ENCODE measurements at places on chromosomes 13 and 19. TPM values are rescaled to one million over a fixed set of nuclear protein-coding genes. Genes with fewer than 3 reads are reported as not detected.

The ZNF653 gene
- total RNA-seq, result 11.2 TPM

The NLRP7 gene
- total RNA-seq, result 7.6 TPM

The ZNF324 gene
- total RNA-seq, result 27.1 TPM

The ZNF154 gene
- total RNA-seq, result 5.6 TPM

The KLF5 gene
- total RNA-seq, result 50.6 TPM

The CLASRP gene
- total RNA-seq, result 162 TPM

The KLF1 gene
- not detected for total RNA-seq

The PPP1R13L gene
- 60.3 TPM for total RNA-seq

The CGB1 gene
- not detected for total RNA-seq

The ZNF175 gene
- 9.0 TPM for total RNA-seq

DNA sequence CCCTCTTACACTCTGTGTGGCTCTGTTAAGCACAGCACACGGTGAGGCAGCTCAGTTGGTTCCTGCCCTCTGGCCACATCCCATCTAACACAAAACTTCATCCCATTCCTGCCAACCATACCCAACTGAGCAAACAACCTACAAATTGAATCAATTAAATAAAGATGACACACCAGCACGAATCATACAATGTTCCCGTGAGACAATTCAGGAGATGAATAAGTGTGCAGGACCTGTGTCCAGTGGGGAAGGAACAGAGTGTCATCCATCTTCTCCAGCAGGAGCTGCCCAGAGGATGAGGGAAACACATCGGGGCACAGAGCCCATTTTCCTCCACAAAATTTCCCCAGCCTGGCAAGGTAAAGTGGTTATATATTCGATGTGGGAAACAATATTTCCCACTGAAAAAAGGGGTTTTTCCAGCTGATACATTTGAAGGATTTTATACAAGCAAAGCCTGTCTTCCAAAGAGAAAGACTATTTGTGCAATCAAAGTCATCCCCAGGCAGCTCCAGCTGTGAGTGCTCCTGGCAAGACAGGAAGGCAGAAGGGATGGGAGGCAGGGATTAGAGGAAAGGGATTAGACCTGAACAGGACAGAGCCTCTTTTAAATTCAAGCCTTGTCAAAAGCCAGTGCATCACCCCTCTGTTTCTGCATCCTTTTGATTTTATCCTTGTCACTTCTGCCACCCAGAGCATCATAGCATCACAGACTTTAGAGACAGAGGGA, 240.2 kb downstream of the LHFPL6 start:
- H3K4me3 ChIP-seq, result no peak overlapping the region
- no peak overlapping the region for H3K27ac ChIP-seq
- no peaks in the 10 kb centered on the region for H3K4me1 ChIP-seq
- no peak for DNase-seq

- no peaks in the 10 kb centered on the region for H3K27me3 ChIP-seq
- H3K4me3 ChIP-seq, result no peak overlapping the region
- no peaks in the 10 kb centered on the region for H3K4me1 ChIP-seq
- no peaks in the 10 kb centered on the region for H3K36me3 ChIP-seq
Measured at GRCh38 chr13:59414006-59414405, 749.7 kb downstream of the DIAPH3 start.

GRCh38 chr19:2464389-2464788, 7.6 kb upstream of the LMNB2 start:
- DNase-seq, result no peak
- H3K4me3 ChIP-seq, result no peak overlapping the region
- no peaks in the 10 kb centered on the region for H3K36me3 ChIP-seq
- peaks cover 11% of the 10 kb centered on the region for H3K4me1 ChIP-seq
- no peaks in the 10 kb centered on the region for H3K27me3 ChIP-seq
- no peak overlapping the region for H3K27ac ChIP-seq

DNA sequence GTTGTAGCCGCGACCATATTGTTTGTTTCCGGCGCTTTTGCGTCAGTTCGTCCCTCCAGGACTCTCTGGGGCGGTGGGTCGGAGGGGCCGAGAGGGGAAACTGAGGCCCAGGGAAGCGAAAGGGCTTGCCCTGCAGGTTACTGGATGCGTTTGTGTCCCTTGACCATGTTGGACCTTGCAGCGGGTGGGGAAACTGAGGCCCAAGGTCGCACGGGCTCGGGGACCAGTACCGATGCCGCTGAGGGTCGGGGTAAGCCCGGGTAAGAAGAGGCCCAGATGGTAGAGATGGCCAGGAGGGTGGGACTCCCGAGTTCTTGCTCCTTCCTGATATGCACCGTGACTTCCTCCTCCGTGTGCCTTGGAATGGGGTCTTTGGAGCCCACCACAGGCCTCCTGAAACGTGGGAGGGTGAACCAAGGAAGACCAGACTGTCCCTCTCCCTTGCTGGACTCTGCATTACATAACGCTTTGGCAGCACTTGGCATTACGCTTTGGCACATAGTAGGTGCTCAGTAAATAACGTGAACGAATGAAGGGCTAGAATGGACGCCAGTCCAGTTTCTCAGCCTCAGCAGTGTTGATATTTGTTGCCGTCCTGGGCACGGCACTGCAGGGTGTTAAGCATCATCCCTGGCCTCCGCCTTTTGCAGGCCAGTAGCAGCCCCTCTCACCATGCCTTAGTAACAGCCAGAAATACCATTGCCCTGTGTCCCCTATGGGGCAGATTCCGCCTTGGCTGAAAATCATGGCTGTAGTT, 743 bp downstream of the CHAF1A start:
- peak overlapping the region; percentile 96 for H3K4me3 ChIP-seq
- DNase-seq, result no peak
- H3K27me3 ChIP-seq, result no peaks in the 10 kb centered on the region
- H3K27ac ChIP-seq, result peak overlapping the region; percentile 97

GRCh38 chr19:4891066-4891465, 11.6 kb downstream of the ARRDC5 start:
- DNase-seq, result no peak
- H3K4me1 ChIP-seq, result no peaks in the 10 kb centered on the region
- H3K36me3 ChIP-seq, result no peaks in the 10 kb centered on the region
- no peak overlapping the region for H3K4me3 ChIP-seq

- H3K27ac ChIP-seq, result no peak overlapping the region
- DNase-seq, result no peak
- H3K36me3 ChIP-seq, result no peaks in the 10 kb centered on the region
- H3K4me1 ChIP-seq, result no peaks in the 10 kb centered on the region
- H3K27me3 ChIP-seq, result no peaks in the 10 kb centered on the region
Measured at GRCh38 chr13:22189176-22190048, 518.5 kb downstream of the FGF9 start.

DNA sequence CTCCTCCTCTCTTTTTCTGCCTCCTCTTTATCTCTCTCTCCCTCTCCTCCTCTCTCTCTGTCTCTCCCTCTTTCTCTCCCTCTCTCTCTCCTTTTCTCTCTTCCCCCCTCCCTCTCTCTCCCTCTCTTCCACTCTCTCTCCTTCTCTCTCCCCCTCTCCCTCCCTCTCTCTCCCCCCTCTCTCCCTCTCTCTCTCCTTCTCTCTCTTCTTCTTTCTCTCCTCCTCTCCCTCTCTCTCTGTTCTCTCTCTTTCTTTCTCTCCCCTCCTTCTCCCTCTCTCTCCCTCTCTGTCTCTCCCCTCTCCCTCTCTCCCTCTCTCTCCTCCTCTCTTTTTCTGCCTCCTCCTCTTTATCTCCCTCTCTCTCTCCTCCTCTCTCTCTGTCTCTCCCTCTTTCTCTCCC, 197.4 kb downstream of the UQCRFS1 start:
- H3K27ac ChIP-seq, result no peak overlapping the region
- no peaks in the 10 kb centered on the region for H3K36me3 ChIP-seq
- H3K27me3 ChIP-seq, result no peaks in the 10 kb centered on the region
- no peak for DNase-seq

- no peak overlapping the region for H3K27ac ChIP-seq
- no peak for DNase-seq
- H3K4me3 ChIP-seq, result no peak overlapping the region
- no peaks in the 10 kb centered on the region for H3K27me3 ChIP-seq
- H3K36me3 ChIP-seq, result no peaks in the 10 kb centered on the region
Measured at GRCh38 chr13:51767100-51767499, 36.9 kb downstream of the DHRS12 start.

GRCh38 chr13:84249463-84249862, 367.2 kb upstream of the SLITRK1 start:
- no peak overlapping the region for H3K27ac ChIP-seq
- no peak overlapping the region for H3K4me3 ChIP-seq
- DNase-seq, result no peak
- H3K36me3 ChIP-seq, result no peaks in the 10 kb centered on the region
- H3K4me1 ChIP-seq, result no peaks in the 10 kb centered on the region
- no peaks in the 10 kb centered on the region for H3K27me3 ChIP-seq

- H3K36me3 ChIP-seq, result no peaks in the 10 kb centered on the region
- H3K4me3 ChIP-seq, result no peak overlapping the region
- H3K27me3 ChIP-seq, result no peaks in the 10 kb centered on the region
Measured at GRCh38 chr19:29777781-29778309, 33.9 kb upstream of the CCNE1 start.

- no peaks in the 10 kb centered on the region for H3K27me3 ChIP-seq
- H3K36me3 ChIP-seq, result no peaks in the 10 kb centered on the region
- H3K4me3 ChIP-seq, result no peak overlapping the region
Measured at GRCh38 chr19:5298471-5298901, 42.1 kb downstream of the PTPRS start.

DNA sequence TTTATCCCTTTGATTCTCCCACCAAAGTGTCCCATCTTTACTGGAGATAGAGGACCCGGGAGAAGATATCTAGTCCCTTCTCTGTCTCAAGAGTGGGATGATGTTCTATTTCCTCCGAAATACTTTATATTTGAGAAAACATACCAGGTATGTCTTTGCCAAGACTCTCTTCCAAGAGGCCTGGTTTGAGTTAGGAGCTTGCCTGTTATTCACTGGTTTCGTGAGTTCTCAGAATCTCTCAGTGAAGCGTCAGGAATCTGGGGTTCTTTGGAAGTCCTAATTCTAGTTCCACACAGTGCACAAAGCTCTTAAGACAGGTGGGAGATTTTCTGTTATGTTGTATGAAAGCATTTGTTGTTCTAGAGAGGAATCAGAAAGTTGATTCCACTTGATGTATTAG, 182.0 kb downstream of the DNAJC15 start:
- no peaks in the 10 kb centered on the region for H3K36me3 ChIP-seq
- H3K4me1 ChIP-seq, result no peaks in the 10 kb centered on the region
- no peaks in the 10 kb centered on the region for H3K27me3 ChIP-seq
- H3K27ac ChIP-seq, result no peak overlapping the region

DNA sequence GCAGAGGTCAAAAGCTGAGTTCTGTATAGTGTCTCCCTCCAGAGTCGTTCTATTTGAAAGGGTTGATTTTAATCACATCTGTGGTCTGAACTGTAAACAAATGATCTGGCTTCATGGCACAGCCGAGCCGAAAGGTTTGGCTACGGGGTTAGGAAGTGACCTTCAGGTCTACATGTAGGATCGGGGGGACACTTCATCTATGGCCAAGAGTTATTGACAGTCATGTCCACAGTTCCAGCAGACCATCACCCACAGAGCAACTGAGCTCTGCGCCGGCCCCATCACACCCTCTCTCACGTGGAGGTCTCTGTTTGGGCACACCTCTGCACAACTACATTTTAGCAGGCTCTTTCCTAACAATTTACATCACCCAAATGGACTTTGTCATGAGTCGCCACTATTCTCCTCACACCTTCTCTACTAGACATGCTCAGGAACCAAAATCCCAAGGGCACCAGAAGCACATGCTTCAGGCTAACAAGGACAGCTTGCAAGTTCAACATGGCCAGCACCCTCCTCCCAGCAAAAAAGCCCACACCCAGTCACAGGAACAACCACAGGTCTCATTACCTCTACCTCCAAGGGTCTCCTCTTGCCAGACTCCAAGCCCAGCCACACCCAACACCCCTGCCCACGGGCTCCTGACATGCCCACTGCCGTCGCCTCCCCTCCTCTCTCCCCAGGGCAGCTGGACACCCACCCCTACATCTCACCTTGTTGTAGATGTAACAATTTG, 36.1 kb upstream of the EPHX3 start:
- peaks cover 17% of the 10 kb centered on the region for H3K36me3 ChIP-seq
- H3K27ac ChIP-seq, result peak overlapping the region; percentile 14
- no peaks in the 10 kb centered on the region for H3K27me3 ChIP-seq
- H3K4me3 ChIP-seq, result no peak overlapping the region

DNA sequence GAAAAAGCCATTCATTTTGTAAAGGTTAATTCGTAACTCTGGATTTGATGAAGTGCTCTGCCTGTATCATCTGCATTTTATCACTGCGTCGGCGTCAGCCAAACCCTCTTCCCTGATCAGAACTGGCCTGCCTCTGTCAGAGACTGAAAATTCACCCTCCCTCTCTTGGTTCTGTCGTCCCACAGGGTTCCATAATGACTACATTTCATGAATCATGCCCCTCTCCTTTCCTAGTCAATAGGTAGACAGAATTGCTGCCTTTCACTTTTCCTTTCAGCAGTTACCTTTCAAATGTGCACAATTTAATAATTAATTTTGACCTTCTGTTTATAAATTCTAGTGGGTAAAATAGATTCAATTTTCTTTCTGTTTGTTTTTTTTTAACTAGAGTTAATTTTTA, 423.4 kb downstream of the RFC3 start:
- H3K36me3 ChIP-seq, result no peaks in the 10 kb centered on the region
- no peaks in the 10 kb centered on the region for H3K4me1 ChIP-seq
- H3K4me3 ChIP-seq, result no peak overlapping the region
- H3K27ac ChIP-seq, result no peak overlapping the region
- no peaks in the 10 kb centered on the region for H3K27me3 ChIP-seq

- H3K4me3 ChIP-seq, result no peak overlapping the region
- DNase-seq, result no peak
Measured at GRCh38 chr13:48018637-48019036, 17.6 kb upstream of the SUCLA2 start.

- DNase-seq, result peak; percentile 90
- H3K27ac ChIP-seq, result peak within 1 kb of the TSS; percentile 79
- H3K36me3 ChIP-seq, result no peaks in the 10 kb centered on the region
- H3K4me1 ChIP-seq, result peaks cover 4% of the 10 kb centered on the region
- H3K27me3 ChIP-seq, result no peaks in the 10 kb centered on the region
Measured at GRCh38 chr13:75482070-75482819, at the start of gene TBC1D4. TBC1D4 (minus strand) TSS chr13:75482169; CDS start chr13:75481767, 402 bp downstream.

DNA sequence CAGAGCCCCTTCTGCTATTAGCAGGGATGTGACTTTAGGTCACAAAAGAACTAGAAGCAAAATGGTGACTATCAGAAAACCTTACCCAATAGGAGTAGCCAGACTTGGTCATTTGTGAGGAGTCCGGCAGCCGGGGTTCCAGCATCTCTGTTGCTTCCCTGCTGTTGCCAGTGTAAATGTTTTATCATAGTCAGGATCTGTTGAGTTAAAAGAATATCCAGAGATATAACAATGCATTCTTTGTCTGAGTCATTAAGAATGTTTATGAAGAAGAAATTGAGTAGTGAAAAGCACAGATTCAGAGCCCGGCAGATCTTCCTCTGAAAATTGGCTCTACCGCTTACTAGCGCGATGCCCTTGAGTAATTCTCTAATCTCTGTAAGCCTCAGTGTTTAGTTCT, 84.2 kb downstream of the COL4A2 start:
- H3K27ac ChIP-seq, result peak overlapping the region; percentile 7
- no peaks in the 10 kb centered on the region for H3K4me1 ChIP-seq
- H3K36me3 ChIP-seq, result no peaks in the 10 kb centered on the region
- no peaks in the 10 kb centered on the region for H3K27me3 ChIP-seq
- no peak for DNase-seq
- H3K4me3 ChIP-seq, result no peak overlapping the region

GRCh38 chr19:49684983-49685553, 4.3 kb upstream of the ADM5 start:
- no peak overlapping the region for H3K4me3 ChIP-seq
- H3K27me3 ChIP-seq, result no peaks in the 10 kb centered on the region
- no peak for DNase-seq
- H3K36me3 ChIP-seq, result peaks cover 29% of the 10 kb centered on the region

GRCh38 chr13:108267347-108267746, 2.2 kb upstream of the TNFSF13B start:
- no peaks in the 10 kb centered on the region for H3K4me1 ChIP-seq
- no peaks in the 10 kb centered on the region for H3K36me3 ChIP-seq
- no peaks in the 10 kb centered on the region for H3K27me3 ChIP-seq
- DNase-seq, result no peak

Measured in prostate gland (tissue), 2 donors.